ENCODE measurements at places on chromosomes 2 and 18.
A peak's percentile ranks its signal among the peaks of the same experiment; 100 is the strongest.

GRCh38 chr2:62464221-62465007 lies 41.6 kb downstream of the TMEM17 start:
- DNase-seq = no peak

DNA sequence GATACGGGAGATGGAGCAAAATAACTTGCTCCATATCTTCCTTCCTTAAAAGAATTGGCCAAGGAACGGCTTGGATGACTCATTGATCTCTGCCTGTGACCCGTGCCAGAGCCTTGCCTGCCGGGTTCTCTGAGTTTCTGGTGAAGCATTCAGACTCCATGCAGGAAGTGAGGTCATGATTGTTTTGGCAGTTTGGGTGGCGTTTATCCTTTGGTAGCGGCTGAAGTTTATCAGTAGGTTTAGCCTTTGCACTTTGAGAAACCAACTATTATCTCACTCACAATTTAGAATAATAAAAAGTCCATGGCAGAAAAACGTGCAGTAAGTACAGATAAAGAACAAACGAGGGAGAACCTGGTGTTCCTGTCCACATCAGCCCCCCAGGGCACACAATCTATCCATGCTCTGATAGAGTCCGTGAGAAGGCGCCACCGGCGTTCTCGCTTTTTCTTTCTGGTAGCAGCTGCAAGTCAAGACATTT lies 15.0 kb upstream of the CTAGE1 start:
- no peak for DNase-seq

- DNase-seq = no peak
These were observed 389.6 kb upstream of the CELF4 start for GRCh38 chr18:37955201-37955600.

DNA sequence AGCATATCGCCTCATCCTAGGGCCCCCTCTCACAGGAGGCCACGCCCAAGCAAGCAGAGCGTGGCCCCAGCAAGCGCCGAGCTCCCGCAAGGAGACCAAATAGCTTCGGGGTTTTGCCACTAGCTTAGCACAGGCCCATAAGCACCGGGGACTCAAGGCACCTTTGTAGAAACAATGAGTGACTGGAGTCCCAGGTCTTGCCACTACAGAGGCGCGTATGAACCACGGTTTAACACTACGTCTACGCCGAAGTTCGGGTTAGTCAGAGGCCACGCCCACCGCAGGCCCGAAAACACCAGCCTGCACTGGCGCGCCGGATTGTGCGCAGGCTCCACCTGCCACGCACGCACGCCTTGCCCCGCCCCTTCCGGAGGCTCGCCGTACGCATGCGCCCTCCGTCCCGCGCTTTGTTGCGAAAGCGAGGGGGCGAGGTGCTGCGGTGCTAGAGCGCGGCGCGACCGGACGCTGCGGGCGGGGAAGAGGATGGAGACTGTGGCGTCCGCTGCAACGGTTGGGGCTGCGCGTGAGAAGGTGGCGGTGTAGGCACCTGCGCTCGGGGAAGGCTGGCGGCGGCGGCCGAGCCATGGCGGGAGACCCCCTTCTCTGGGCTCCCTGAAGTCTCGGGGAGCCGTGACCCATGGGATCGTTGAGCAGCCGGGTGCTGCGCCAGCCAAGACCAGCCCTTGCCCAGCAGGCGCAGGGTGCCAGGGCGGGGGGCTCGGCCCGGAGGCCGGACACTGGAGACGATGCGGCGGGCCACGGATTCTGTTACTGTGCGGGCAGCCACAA lies at the start of gene GMCL1:
Gene GMCL1, plus strand, starts transcription at position 405 of the 789 bp plus-strand sequence. Its CDS starts 233 bp downstream, at position 638.
- peak; percentile 83 for DNase-seq

DNA sequence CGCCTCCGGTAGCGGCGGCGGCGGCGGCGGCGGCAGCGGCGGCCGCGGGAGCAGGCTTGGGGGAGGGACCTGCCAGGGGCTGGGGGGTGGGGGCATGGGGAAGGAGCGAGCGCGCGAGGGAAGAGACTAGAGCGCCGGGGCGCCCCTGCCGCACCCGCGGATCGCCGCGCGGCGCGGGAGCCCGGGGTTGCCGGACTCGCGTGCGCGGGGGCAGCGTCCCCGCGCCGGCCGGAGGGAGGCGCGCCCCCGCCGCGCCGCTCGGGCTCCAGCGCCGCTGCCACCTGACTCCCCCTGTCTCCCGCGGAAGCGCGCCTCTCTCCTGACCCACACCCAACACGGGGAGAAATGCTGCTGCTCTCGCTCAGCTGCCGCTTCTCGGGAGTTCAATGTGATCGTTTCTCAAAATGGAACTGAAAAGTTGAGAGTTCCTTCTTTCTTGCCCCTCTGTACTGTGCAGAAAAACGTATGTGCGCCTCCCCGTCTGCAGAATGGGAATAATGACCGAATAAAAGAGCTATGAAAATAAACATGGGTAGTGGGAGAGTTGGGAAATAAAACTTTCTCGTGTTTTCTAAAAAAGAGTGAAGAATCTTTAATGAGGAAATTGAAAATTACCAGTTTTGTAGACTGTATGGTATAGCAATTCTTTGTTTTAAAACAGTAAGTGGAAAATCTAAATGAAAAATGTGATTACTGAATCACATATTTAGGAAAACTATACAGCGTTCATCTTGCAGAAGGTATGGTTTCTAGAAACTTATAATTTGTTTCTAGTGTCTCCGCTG lies 455 bp upstream of the TLK1 start:
- DNase-seq = peak; percentile 49

- no peak for DNase-seq
These were observed 2.7 kb upstream of the SIX2 start for GRCh38 chr2:45011621-45012602.

- DNase-seq = peak; percentile 50
These were observed 82.6 kb upstream of the TANK start for GRCh38 chr2:161077367-161078210.

DNA sequence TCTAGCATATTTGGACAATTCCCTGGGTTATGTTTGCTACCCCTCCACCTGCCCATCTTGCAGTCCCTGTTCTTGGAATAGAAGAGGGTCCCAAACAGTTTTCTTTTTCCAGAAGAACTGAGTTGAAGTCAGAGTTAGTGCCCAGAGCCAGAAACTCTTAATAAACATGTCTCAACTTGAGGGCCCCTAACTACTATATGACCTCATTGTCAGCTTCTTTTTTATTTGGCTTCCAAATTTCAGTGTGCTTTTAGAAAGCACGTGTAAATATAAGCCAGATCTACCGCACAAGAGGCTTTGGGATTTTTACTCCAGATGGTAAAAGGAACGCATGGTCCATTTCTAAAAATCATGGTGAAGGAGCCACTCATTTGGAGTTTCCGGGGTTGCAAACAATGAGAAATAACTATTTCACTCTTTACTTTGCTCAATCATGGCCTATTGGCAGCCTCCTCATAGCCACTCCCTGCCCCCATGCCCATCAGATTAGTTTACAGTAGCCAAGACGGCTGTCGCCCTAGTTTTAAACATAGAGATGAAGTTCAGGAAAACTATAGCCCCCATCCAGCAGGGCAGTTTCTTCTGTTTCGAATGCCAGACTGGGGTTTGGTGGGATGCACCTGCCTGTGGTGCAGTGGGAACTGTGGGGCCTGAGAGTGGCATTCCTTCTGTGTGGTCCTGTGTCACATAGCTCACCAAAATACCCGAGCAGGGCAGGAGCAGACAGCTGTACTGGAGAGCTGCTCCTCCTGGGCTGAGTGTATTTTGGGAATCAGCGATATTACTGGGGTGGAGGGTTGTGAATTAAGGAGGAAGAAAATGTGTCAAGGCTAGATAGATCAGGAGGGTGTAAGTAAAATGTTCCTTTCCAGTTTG lies 1.7 kb downstream of the MAPRE3 start:
- DNase-seq = no peak

DNA sequence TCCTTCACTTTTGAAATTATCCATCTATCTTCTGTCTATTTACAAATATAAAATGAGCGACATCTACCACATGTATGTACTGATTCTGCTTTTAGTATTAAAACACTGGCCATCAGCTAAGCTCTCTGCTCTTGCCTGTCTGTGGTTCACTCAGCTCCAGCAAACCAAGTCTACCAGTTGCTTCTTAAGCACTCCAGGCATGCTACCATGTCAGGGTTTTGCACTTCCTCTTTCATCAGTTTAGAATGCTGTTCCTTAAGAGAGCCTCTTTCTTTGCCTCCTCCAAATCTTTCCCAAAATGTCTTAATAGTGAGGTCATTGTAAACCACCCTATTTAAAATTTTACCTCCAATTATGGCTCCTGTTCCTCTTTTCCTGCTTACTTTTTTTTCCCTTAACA lies 59.5 kb downstream of the SCN3A start:
- DNase-seq = no peak

DNA sequence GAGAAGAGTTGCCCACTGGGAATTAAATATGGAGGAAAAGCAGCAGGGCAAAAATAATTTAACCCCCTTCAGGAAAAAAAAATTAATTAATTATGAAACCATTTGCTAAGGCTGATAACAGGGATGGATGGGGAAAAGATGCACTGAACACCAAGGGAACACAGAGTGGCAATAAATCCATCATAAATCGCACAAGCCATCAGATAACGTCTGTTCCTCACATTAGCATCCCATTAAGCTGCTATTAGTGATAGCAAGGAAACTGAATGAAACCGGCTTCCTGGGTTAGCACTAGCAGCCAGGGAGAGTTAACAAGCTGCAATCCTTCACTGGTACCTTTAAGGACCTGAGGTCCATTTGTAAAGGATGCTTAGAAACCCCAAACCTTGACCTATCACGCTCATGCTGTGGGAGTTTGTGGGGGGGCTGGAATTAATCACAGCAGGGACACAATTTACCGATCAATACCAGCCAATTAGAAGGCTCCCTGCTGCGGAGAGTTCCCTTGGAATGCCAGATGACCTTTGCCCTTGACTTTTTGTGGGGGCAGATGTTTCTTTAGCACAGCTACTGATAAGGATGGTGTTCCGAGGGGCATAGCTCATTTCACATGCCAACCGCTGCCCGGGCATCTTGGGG lies 175.5 kb upstream of the KLF7 start:
- no peak for DNase-seq

GRCh38 chr2:160222546-160223283 lies 22.6 kb upstream of the ITGB6 start:
- no peak for DNase-seq

DNA sequence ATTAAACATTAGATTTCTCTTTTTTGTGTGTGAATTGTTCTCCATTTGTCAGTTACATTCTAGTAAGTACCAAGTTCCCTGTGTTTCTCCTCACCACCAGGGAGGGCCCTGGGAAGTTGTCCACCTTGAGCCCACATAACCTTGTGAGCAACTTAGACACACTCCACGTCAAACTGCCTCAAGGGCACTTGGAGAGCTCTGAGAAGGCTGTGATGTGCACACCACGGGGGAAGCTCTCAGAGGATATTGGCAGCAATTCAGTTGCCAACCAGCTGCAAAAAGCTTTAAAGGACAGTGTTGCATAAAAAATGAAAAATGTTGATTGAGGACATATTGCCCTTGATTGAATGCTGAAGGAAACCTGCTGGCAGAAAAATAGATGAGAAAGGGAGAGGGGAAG lies 743.6 kb downstream of the RNF144A start:
- DNase-seq = no peak

- DNase-seq = no peak
These were observed 245.3 kb downstream of the GBX2 start for GRCh38 chr2:235922839-235923238.

GRCh38 chr2:54604871-54605270 lies 118.6 kb upstream of the EML6 start:
- no peak for DNase-seq

GRCh38 chr2:2270808-2271415 lies 60.2 kb downstream of the MYT1L start:
- no peak for DNase-seq

- DNase-seq = no peak
These were observed 43.4 kb upstream of the ANKRD62 start for GRCh38 chr18:12049978-12050811.

DNA sequence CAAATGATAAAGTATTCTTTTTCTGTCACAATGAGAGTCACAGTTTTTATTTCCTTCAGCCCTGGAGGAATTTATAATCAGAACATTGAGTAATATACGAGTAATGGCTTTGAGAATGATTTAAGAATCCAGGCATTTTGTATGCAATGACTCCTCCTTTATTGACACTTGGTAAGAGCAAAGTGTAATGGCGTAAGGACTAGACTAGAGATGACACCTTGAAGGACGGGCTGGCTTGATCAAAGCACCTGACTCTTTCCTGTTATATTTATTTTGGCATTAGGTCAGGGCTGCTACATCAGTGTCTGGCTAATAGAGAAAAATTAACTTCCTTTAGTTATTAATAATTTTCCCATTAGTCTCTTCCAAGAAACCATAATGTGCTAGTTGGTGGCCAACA lies 482.4 kb upstream of the GCFC2 start:
- no peak for DNase-seq

GRCh38 chr2:328761-329160 lies 40.9 kb upstream of the ALKAL2 start:
- no peak for DNase-seq

DNA sequence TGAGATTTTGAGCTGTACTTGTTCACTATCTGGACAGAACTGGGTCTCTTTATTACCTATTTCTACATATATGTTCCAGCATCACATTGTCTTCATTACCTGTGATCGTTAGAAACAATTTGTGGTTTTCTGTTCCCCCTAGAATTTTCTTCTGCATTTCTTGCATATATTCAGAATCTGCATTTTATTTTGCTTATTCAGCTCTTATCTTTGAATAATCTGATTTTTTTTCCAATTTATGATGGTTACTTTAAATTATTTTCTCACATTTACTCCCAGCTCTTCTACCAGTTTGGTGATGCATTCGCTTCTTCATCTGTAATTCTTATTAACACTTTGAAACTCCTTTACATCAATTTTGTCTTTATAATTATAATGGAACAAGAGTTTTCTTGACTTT lies 55.1 kb downstream of the LYPD6B start:
- no peak for DNase-seq

DNA sequence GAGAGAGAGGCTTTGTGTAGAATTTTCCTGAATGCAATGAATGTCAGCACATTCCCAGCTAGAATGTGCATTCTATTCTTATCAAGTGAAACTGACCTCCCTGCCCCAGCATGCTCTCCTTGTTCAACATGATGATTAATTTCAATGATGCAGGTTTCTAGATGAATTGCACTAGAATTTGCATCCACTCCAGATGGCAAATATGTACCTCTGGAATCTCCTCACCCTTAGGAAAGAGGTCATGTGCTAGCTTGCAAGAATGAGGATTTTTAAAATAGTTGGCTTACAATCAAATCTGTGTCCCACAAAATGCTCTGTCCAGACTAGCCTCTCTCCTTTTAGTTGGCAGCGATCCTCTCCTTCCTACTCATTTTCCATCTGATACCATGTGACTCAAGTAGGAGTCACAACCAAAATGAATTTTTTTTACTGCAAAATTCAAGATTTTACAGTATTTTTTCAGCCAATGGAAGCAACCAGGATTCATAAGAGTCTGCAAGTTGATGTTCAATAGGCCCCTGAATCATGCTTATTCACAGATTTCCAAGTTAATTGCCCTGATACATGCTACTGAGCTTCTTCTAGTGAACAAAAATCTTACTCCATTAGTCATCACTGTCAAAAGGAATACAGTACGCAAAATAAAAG lies 21.0 kb upstream of the STAT4 start:
- no peak for DNase-seq

DNA sequence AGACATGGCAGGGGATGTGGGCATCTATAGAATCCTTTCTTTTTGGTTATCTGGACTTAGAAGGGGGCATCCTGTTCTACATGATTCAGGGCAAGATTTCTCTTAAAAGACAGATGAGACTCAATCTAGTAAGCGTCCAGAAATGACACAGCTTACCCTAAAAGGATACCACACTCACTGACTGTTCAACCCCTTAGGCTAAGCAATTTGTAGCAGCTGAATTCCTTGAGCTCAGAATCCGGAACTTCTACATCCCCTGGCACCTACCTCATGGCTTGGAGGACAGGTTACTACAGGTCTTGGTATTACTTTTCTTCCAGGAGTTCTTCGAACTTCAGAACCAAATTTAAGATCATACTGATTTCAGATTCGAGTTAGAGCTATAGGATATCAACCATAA lies 138.4 kb downstream of the LAMA3 start:
- no peak for DNase-seq

Data from forelimb muscle (tissue), 1 donor.